ENCODE measurements at places on chromosomes 7 and 10.

- no peak for DNase-seq
- H3K4me3 ChIP-seq: no peak overlapping the region
- no peaks in the 10 kb centered on the region for H3K27me3 ChIP-seq
- no peaks in the 10 kb centered on the region for H3K4me1 ChIP-seq
- no peaks in the 10 kb centered on the region for H3K36me3 ChIP-seq
Measured at GRCh38 chr10:68284062-68285001, 47.5 kb upstream of the HNRNPH3 start.

DNA sequence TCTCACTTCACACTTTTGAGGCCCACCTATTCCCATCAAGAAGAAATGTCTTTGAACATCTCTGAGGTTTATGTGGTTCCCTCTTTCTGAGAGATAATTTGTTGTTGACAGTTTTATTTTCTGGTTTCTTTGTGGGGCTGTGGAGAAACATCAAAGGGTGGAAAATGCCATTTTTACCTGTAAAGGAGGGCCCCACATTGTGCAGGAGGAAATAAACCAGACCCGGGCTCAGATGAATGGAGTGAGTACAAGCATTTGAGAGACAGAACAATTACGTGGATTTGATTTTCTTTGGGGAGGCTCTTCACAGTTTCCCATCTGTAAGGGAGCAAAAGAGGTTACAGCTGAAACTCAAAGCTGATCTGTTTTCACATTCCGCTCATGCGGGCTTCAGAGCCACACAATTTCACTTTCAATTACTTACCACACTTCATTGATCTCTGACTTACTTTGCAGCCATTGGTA, 29.8 kb downstream of the ITPRIP start:
- DNase-seq: no peak
- no peaks in the 10 kb centered on the region for H3K36me3 ChIP-seq
- no peaks in the 10 kb centered on the region for H3K4me1 ChIP-seq
- no peak overlapping the region for H3K4me3 ChIP-seq
- no peak overlapping the region for H3K27ac ChIP-seq

- no peak overlapping the region for H3K27ac ChIP-seq
- DNase-seq: no peak
- no peaks in the 10 kb centered on the region for H3K36me3 ChIP-seq
Measured at GRCh38 chr7:148147438-148147837, 443.1 kb upstream of the C7orf33 start.

GRCh38 chr7:87934699-87935383, 790 bp downstream of the ADAM22 start:
- no peaks in the 10 kb centered on the region for H3K36me3 ChIP-seq
- peak overlapping the region; percentile 52 for H3K27ac ChIP-seq
- H3K4me3 ChIP-seq: peak overlapping the region; percentile 81
- no peak for DNase-seq

GRCh38 chr7:1603346-1604225, 33.8 kb upstream of the PSMG3 start:
- no peak overlapping the region for H3K27ac ChIP-seq
- no peak for DNase-seq
- H3K4me1 ChIP-seq: 0 out of 2 replicates have a peak, but pooled peaks cover 5% of the 10 kb centered on the region
- H3K36me3 ChIP-seq: no peaks in the 10 kb centered on the region
- no peak overlapping the region for H3K4me3 ChIP-seq

GRCh38 chr10:1169981-1170866, 114.0 kb downstream of the WDR37 start:
- DNase-seq: no peak
- no peak overlapping the region for H3K27ac ChIP-seq
- peaks cover 2% of the 10 kb centered on the region for H3K27me3 ChIP-seq
- H3K4me3 ChIP-seq: no peak overlapping the region
- H3K36me3 ChIP-seq: no peaks in the 10 kb centered on the region
- H3K4me1 ChIP-seq: no peaks in the 10 kb centered on the region

DNA sequence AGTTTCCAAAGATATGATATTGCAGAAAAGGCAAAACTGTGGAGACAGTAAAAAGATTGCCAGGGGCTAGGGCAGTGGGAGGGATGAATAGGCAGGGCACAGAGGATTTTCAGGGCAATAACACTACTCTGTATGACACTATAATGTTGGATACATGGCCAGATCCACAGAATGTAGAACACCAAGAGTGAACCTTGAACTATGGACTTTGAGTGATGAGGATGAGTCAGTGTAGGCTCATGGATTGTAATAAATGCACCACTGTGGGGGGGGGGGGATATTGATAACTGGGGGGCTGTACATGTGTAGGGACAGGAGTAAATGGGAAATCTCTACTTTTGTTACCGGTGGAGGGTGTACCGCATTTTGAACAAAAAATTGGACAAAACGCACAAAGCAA, 77.4 kb downstream of the ALOX5 start:
- H3K4me1 ChIP-seq: no peaks in the 10 kb centered on the region
- no peaks in the 10 kb centered on the region for H3K36me3 ChIP-seq
- H3K4me3 ChIP-seq: no peak overlapping the region

DNA sequence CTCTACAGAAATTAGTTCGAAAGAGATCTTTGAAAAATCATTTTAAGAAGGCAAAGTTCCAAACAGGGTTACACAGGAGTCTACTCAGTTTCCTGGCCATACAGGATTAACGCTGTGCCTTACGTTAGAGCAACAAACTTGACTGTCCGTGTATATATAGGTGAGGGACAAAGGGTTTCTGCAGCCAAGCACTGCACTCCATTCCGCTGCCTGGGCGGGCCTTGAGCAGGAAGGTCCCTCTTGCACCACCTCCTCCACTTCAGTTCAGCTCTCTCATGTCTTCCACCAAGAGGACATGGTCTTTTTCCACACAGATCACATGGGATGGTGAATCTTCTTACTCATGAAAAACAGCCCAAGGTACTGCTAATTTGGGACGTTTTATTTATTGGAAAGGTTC, 43.2 kb downstream of the MCMBP start:
- no peak overlapping the region for H3K4me3 ChIP-seq
- peaks cover 1% of the 10 kb centered on the region for H3K36me3 ChIP-seq
- H3K27me3 ChIP-seq: no peaks in the 10 kb centered on the region
- DNase-seq: no peak
- H3K27ac ChIP-seq: no peak overlapping the region

- H3K27me3 ChIP-seq: no peaks in the 10 kb centered on the region
- H3K4me3 ChIP-seq: peak overlapping the region; percentile 83
- H3K27ac ChIP-seq: peak overlapping the region; percentile 69
- no peak for DNase-seq
- peaks cover 34% of the 10 kb centered on the region for H3K4me1 ChIP-seq
Measured at GRCh38 chr7:24755541-24756407, 1.5 kb downstream of the GSDME start.

DNA sequence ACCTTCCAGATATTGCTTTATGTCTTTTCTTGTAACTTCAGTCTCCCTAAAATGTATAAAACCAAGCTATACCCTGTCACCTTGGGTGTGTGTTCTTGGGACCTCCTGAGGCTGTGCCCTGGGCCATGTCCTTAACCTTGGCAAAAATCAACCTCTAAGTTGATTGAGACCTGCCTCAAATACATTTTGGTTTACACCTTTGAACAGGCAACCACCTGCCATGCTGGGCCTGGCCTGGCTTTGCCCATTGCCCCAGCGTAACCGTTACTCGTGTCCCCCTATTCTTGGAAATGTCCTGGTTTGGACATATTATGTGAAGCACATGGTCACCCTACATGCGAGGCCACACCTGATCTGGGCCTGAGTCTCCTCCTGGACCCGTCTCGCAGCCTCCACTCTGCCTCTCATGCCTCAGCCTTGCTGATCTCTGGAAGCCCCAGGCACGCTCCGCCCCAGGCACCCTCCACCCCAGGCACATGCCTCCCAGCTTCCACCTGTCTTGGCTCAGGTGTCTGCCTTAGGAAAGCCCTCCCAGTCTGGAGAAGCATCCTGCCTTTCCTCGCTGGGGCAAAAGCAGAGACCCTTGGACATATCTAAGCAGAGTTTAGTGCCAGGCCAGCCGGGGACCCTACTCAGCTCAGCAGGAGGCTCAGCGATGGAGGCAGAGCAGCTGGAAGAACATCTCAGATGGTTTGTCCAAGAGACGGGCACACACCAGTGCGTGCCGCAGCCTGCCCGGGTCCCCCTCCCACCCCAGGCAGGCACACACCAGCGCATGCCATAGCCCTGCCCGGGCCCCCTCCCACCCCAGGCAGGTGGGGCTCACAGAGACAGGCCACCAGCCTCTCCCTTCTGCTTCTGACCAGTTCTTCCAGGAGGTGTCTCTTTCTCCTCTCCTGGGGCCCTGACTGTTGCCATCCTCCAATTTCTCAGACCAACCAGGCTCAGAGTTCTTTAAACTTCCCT, 4.0 kb upstream of the VIPR2 start:
- no peaks in the 10 kb centered on the region for H3K36me3 ChIP-seq
- no peak overlapping the region for H3K27ac ChIP-seq
- no peak for DNase-seq

DNA sequence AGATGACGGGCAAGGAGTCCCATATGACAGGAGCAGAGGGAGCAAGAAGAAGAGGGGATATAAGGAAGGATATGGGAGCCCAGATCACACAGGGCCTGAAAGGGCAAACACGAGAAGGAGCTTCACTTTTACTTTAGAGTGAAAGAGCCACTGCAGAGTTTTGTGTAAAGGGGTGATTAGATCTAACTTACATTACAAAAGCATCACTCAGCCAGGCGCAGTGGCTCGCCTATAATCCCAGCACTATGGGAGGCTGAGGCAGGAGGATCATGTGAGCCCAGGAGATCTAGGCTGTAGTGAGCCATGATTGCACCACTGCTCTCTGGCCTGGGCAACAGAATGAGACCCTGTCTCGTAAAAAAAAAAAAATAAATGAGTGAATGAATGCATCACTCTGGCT, 91.1 kb downstream of the MPP7 start:
- H3K4me1 ChIP-seq: peaks cover 37% of the 10 kb centered on the region
- H3K36me3 ChIP-seq: no peaks in the 10 kb centered on the region
- no peaks in the 10 kb centered on the region for H3K27me3 ChIP-seq
- no peak overlapping the region for H3K27ac ChIP-seq
- H3K4me3 ChIP-seq: no peak overlapping the region

DNA sequence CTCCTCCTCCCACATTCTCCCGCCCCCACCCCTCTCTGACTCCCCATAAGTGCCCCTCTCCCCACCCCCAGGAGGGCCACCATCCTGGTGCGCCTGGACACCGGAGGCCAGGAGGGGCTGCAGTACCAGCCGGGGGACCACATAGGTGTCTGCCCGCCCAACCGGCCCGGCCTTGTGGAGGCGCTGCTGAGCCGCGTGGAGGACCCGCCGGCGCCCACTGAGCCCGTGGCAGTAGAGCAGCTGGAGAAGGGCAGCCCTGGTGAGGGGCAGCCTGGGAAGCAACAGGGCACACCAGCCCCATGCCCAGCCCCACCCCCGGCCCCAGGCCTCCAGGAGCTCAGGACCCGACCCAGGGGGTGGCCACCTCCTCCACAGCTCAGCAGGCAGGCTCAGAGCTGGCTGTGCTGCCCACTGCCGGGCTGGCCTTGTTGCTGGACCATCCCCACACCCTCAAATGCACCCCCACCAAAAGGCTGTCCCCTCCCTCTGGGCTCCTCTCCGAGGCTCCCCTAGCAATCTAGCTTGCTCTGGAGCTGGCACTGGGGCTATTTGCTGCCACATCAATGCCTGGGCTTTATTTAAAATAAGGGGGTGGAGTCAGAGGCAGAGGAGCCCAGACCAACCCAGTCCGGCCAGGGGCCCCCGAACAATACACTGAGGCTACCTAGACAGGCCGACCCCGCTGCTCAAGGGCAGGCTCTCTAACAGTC, 14.8 kb downstream of the ATG9B start:
- H3K4me3 ChIP-seq: no peak overlapping the region
- H3K4me1 ChIP-seq: peaks cover 23% of the 10 kb centered on the region
- no peaks in the 10 kb centered on the region for H3K36me3 ChIP-seq
- DNase-seq: no peak
- H3K27ac ChIP-seq: no peak overlapping the region

DNA sequence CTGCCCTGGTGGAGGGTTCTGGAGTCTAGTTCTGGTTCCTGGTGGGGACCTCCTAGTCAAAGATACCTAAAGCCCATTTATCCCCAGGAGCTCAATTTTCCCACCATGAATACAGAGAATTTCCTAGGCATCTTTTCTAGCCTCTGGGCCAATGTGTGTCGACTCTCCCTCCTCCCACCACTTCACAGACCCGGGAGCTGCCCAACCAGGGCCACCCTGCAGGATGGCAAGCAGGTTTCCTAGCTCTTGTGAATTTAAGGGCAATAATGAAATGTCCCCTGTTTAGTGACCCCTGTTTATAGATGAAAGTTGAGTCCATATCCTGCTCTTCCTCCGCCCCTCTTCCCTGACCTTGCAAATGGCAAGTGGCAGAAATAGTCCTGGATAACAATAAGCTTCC, 9.4 kb downstream of the DLX5 start:
- H3K27ac ChIP-seq: no peak overlapping the region
- H3K36me3 ChIP-seq: no peaks in the 10 kb centered on the region
- no peak overlapping the region for H3K4me3 ChIP-seq
- H3K27me3 ChIP-seq: no peaks in the 10 kb centered on the region
- DNase-seq: no peak
- H3K4me1 ChIP-seq: no peaks in the 10 kb centered on the region

DNA sequence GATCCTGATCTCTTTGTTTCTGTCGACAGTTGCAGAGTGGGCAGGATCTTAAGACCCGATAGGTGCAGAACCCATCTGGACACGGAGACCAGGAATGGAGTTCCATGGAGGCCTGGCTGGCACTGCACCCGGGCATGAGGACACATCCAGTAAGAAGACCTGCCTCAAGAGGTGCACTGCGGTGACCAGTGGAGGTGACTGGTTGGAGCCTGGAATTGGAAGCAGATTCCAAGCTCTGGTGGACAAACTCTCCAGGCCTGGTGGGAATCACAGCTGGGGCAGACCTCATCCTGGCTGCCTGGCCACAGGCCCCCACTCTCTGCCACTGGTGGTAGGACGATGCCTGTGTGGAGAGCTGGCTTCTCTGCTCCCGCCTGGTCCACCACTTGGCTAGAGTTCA, 31.0 kb downstream of the ZNF775 start:
- H3K4me3 ChIP-seq: no peak overlapping the region
- H3K4me1 ChIP-seq: peaks cover 14% of the 10 kb centered on the region
- H3K27ac ChIP-seq: no peak overlapping the region
- no peaks in the 10 kb centered on the region for H3K36me3 ChIP-seq

GRCh38 chr10:112763916-112764520, 186.0 kb upstream of the TCF7L2 start:
- no peaks in the 10 kb centered on the region for H3K27me3 ChIP-seq
- peaks cover 41% of the 10 kb centered on the region for H3K4me1 ChIP-seq
- no peaks in the 10 kb centered on the region for H3K36me3 ChIP-seq
- H3K4me3 ChIP-seq: no peak overlapping the region
- no peak overlapping the region for H3K27ac ChIP-seq

DNA sequence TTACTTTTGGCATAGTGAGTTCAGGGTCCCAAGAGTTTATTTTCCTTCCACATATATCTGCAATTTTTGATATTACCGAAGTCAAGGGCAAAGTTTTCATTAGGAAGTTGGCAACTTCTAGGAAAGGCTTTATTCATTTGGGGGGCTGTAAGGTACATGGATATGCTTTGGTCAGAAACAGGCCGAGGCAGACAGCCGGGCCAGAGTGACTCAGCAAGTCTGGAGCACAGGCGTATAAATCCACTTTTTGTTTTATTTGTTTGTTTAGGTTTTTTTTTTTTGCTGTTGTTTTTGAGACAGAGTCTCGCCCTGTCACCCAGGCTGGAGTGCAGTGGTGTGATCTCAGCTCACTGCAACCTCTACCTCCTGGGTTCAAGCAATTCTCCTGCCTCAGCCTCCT, 3.7 kb downstream of the ZNF680 start:
- no peak overlapping the region for H3K4me3 ChIP-seq
- H3K27ac ChIP-seq: peak overlapping the region; percentile 1
- H3K36me3 ChIP-seq: no peaks in the 10 kb centered on the region
- H3K4me1 ChIP-seq: no peaks in the 10 kb centered on the region
- no peak for DNase-seq
- no peaks in the 10 kb centered on the region for H3K27me3 ChIP-seq

Data from Caco-2 (cell line).